Upper lobe of right lung (tissue), 1 donor: ENCODE measurements at places on chromosomes 5 and 9.
A peak's percentile ranks its signal among the peaks of the same experiment; 100 is the strongest.

DNA sequence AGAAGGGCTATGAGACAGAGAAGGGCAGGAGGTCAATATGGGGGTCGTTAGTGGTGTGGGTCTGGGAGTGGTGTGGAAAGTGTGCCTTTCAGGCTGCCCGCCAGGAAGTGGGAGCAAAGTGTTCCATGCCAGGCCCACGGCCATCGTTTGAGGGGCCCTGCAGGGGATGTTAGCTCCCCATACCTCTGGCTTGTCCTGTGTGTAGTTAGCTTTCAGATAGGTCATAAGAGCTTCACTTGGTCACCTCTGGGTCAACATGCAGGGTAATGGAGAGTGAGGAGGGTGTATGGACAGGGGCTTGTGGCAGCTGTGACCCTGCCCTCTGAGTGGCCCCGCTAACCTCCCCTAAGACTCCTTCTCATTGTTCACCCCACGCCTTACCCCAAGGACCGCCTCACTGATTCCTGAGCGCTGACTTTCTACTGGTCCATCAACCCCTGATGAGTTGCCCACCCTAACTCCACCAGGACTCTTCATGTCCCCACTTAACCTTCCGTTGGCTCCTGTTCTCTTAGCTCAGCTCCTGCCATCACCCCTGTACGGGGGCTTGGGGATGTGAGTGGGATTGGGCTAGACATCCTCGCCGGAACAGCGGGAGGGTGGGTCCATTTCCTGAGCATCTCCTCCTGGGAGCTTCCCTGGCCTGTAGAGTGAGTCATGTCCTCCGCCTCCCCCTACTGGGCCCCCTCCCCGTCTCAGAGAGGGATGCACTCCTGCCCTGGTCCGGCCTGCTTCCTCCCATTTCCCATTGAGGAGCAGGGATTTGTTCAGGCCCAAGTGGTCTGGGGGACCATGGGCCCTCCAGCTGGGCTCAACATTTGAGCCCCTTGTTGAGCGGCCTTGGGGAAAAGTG, 125.7 kb downstream of the FGF18 start:
- H3K4me1 ChIP-seq = no peaks in the 10 kb centered on the region
- H3K27me3 ChIP-seq = no peaks in the 10 kb centered on the region
- H3K4me3 ChIP-seq = no peak overlapping the region
- H3K36me3 ChIP-seq = no peaks in the 10 kb centered on the region
- no peak overlapping the region for H3K27ac ChIP-seq

GRCh38 chr5:116573279-116573701, 1.3 kb downstream of the SEMA6A start:
- no peaks in the 10 kb centered on the region for H3K36me3 ChIP-seq
- H3K27me3 ChIP-seq = peaks cover 37% of the 10 kb centered on the region
- H3K4me1 ChIP-seq = peaks cover 17% of the 10 kb centered on the region
- peak overlapping the region; percentile 66 for H3K4me3 ChIP-seq
- H3K27ac ChIP-seq = peak overlapping the region; percentile 61
- peak; percentile 63 for DNase-seq

DNA sequence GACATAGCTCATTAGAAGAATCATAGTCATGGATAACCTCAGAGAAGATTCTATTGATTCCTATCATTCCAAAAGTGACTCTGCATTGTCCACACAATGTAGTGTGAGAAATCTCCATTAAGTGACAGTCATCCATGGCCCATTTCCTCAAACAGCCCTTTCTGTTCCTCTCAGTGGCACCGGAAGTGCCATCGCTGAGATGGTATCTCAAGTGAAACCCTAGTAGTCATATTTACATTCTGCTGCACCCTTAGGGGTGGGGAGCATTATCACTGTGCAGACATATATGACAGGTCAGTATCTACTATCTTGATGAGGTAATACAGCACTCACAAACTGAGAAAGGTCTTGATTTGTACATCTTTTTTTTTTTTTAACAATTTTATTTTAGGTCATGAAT, 55.4 kb upstream of the MIER3 start:
- no peak overlapping the region for H3K4me3 ChIP-seq
- no peaks in the 10 kb centered on the region for H3K4me1 ChIP-seq
- no peak overlapping the region for H3K27ac ChIP-seq
- H3K27me3 ChIP-seq = no peaks in the 10 kb centered on the region

DNA sequence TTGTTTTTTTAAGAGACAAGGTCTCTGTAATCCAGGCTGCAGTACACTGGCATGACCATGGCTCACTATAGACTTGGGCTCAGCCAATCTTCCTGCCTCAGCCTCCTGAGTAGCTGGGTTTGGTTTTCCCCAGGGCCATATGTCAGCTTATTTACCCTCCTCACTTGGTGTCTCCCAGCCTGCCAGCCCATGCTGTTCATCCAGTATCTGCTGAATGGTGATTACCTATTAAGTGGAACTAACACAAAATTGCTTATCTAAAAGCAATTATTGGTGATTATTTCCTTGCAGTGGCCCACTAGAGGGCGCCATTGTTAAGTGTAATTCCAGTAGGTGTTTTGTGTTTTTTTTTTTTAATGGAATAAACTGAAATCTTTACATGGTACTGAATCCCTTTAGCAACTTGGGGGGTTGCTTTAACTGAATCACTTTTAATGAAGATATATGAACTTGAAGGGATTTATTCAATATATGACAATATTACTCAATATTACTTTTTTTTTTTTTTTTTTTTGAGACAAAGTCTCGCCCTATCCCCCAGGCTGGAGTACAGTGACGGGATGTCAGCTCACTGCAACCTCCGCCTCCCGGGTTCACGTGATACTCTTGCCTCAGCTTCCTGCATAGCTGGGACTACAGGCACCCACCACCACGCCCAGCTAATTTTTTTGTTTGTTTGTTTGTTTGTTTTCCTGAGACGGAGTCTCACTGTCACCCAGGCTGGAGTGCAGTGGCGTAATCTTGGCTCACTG, 13.8 kb downstream of the EXOSC2 start:
- H3K27ac ChIP-seq = no peak overlapping the region
- H3K36me3 ChIP-seq = peaks cover 25% of the 10 kb centered on the region
- H3K27me3 ChIP-seq = no peaks in the 10 kb centered on the region
- H3K4me3 ChIP-seq = no peak overlapping the region
- no peak for DNase-seq

DNA sequence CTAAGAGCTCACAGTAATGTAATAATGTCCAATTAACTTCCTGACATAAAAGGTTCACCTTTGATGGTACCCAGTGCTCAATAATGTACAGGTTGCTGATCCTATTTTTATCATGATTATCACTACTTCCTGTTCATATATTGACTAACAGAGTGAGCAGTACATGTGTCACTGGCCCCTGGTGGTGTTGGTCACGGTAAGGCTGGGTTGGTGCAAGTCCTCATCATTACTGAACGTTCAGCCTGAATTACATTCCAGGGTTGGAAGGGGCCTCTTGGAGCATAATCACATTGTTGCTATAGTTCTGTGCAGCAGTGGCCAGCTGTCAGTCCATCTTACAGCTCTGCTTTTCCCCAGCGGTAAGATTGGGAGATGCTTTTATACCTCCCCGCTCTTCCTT, 24.2 kb upstream of the CKMT2 start:
- H3K27me3 ChIP-seq = no peaks in the 10 kb centered on the region
- H3K4me1 ChIP-seq = no peaks in the 10 kb centered on the region
- H3K36me3 ChIP-seq = no peaks in the 10 kb centered on the region
- H3K27ac ChIP-seq = no peak overlapping the region

DNA sequence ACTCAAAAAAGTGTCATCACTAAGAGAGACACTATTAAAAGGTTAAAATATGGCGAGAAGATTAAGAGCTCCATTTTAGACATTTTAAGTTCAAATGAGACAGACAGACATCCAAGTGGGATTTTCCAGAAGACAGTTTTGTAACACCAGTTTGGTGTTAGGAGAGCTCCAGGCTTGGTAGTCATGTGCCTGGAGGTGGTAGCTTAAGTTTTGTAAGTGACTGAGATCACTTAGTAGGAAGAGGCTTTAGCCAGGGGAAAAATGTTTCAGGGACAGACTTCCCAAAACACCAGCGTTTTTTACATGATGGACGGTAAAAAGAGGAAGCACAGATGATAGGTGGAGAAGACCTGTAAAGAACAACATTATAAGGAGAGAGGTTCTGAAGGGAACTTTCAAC, 150.3 kb downstream of the GIN1 start:
- no peak overlapping the region for H3K4me3 ChIP-seq
- no peaks in the 10 kb centered on the region for H3K27me3 ChIP-seq
- DNase-seq = no peak
- H3K27ac ChIP-seq = no peak overlapping the region

DNA sequence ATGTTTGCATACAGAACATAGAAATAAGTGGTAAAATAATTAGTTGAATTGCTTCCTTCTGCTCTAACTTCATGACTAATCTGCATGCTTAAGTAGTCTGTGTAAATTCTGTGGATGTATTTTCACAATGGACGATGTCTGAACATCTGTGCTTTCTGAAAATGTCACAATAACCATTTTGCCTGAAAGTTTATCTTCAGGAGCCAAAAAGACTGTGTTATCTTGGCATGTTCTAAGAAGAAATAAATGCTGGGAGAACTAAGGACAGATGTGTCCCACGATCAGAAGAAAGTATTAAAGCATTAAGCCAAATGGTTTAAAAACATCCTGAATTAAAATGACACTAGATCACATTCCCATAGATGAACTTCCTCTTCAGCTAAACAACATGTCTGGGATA, 397.6 kb downstream of the SPOCK1 start:
- no peaks in the 10 kb centered on the region for H3K4me1 ChIP-seq
- H3K27ac ChIP-seq = no peak overlapping the region
- no peak for DNase-seq
- H3K4me3 ChIP-seq = no peak overlapping the region
- H3K36me3 ChIP-seq = no peaks in the 10 kb centered on the region
- no peaks in the 10 kb centered on the region for H3K27me3 ChIP-seq

DNA sequence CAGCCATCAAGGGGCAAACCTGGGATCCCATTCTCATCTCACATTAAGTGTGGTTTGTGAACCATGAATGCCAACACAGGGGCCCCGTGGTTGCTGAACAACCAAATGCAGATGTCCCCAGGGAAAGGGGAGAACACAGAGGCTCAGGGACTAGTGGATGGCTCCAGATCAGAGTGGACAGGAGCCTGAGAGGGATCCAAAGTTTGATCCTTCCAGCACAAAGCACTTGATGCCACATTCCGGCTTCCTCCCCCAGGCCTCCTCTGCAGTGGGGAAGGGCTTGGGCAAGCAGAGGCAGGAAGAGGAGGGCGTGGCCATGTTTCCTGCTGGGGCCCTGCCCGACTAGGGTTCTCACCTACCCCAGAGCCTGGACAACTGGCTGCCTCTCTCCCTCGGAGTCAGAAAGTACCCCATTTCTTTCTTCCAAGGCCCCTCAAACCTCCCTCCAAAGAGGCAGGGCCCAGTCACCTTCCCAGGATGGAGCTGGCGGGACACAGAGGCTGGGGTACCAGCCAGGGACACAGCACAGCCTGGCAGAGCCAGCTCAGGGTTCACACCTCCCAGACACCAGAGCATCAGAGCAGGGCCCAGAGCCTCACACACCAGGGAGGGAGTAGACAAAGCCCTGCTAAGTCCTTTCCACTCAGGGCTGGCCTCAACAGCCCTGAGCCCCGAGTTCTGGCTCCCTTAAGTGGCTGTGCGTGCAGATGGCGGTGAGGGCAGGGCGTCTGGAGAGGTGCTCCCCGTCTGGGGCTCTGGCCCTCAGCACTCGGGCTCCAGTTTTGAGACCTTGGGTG, 4.3 kb upstream of the RNF44 start:
- no peaks in the 10 kb centered on the region for H3K27me3 ChIP-seq
- peak overlapping the region; percentile 63 for H3K27ac ChIP-seq
- H3K4me1 ChIP-seq = peaks cover 20% of the 10 kb centered on the region
- no peaks in the 10 kb centered on the region for H3K36me3 ChIP-seq
- peak; percentile 85 for DNase-seq

- no peaks in the 10 kb centered on the region for H3K4me1 ChIP-seq
- H3K36me3 ChIP-seq = no peaks in the 10 kb centered on the region
- no peak overlapping the region for H3K27ac ChIP-seq
- no peak overlapping the region for H3K4me3 ChIP-seq
Observed at GRCh38 chr9:34862043-34862442, 96.0 kb upstream of the PHF24 start.

DNA sequence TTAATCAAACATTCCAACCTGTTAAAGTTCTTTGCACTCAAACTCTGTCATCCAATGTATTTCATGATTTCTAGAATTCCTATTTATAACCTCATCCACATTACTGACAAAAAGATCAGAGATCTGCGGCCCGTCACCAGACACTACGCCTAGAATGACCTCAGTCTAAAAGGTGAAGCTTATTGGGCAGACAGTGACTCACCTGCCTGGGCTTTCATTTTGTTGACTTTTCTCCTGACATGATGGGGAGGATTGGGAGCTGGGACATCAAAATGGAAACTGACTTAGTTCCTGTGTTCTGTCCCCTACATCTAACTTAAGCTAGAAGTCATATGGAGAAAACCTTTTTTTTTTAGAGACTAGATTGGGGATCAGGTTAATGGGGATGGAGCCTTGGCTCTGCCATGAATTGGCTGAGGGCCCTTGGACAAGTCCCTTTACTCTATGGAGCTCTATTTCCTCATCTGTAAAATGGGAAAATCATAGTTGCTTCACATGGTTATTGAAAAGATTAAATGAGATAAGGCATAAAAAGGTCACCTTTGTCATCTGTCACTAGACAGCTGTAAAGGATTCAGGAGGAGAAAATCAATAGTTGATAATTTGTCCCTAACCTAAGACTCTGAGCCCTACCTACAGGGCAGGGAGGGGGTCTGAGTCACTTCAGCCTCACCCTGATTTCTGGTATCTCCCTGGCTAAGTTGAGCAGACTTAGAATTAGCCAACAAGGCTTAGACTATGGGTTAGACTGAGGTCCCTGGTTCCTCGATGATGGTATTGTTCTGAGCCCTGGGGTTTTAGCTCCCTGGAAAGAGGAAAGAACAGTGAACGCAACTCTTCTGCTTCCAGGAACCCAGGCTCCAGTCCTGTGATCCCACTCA, 224.8 kb upstream of the TBC1D2 start:
- H3K27ac ChIP-seq = no peak overlapping the region
- no peaks in the 10 kb centered on the region for H3K27me3 ChIP-seq
- no peaks in the 10 kb centered on the region for H3K36me3 ChIP-seq
- DNase-seq = no peak

DNA sequence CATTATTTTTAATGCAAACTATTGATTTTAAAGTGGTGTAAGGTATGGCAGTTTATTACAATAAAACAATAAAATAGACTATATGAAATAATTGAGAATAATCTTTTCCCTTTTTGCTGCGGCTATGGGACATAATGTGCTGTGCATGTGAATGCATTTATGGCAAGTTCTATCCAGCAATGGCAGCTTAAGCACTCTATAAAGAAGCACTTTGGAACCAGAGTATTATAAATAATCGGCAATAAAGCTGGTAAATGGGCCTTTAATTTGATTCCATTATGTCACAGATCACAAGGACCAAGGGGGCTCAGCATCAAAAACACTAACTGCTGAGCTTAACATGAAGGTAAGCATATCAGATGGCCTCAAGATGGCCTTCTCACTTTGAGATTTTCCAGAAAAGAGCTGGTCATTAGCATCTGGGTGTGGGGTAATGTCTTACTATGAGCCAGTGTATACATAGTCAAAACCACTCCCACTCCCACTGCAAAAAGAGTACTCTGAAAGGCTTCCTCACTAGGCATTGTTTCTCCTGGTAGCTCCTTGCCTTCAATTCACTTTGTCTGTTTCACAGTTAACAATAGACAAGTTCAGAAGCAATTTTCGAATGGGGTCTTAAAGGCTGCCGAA, 97.1 kb upstream of the ASTN2 start:
- no peak for DNase-seq
- H3K27me3 ChIP-seq = peaks cover 9% of the 10 kb centered on the region
- H3K36me3 ChIP-seq = no peaks in the 10 kb centered on the region
- H3K4me3 ChIP-seq = no peak overlapping the region
